ENCODE measurements at places on chromosomes 1 and 21.

GRCh38 chr1:30335997-30336390 lies 387.4 kb downstream of the MATN1 start:
- DNase-seq = no peak

DNA sequence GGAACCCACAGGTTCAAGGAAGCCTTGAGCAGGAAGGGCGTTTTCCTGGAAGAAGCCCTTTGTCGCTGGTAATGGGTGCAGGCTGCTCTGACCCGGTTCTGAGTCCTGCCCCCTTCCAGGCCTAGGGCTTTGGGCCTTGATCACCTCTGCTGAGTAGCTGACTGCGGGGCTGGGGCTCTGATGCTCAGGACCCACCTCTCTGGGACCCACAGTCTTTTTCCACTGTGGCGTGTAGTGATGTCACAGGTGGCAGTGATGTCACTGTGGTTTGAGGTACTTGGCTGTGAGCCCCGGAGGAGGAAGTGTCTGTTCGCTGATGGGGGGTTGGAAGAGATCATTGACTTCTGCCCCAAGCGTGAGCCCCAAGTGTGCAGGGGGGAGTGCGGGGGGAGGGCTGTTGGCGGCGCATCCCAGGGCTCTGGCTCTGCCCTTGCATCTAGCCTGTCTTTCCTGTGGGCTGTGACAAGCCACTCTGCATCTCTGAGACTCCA lies 6.9 kb downstream of the TNFRSF1B start:
- DNase-seq = peak; percentile 95

DNA sequence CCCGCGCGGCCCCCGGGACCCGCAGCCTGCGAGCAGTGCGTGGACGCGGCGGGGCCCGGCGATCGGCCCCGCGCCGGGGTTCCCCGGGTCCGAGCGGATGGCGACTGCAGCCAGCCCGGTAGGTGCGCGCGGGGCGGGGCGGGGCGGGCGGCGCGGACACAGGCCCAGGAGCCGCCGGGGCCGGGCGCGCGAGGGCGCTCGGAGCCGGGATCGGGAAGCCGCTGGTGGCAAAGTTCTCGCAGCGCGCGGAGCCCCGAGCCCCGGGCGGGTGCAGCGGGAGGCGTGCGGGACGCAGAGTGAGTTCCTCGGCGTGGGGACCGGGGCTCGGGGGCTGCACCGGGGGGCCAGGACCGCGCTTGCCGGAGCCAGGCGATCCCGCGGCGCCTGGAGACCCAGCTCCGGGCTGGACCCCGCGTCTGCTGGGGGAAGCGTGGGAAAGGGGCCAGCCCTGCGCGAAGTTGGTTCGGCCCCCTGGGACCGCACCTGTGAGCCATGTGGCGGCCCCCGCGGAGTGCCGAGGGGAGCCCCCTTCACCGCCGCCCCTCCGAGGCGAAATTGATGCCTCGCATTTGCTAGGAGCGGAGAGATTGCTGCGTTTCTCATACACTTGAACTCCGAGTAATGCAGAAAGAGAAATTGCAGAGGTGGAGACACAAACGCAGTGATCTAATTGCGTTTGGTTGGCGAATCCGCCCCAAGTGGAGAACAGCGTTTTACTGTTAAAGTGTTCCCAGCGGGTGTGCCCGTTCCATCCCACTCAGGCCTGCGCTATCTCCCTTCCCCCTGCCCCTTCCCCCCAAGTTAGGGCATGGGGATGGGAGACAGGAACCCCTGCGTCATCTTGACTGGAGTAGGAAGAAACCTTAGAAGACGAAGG lies 228.9 kb upstream of the TMEM51 start:
- no peak for DNase-seq

GRCh38 chr1:96721053-96721415 lies 550 bp upstream of the PTBP2 start:
- DNase-seq = no peak

- DNase-seq = no peak
Observed at GRCh38 chr1:43554444-43554992, 23.8 kb downstream of the PTPRF start.

Data from CD4-positive, alpha-beta T cell treated with Interleukin-4 for 1 hour (primary cell).